ENCODE measurements at places on chromosomes 2 and 18.

- no peak for DNase-seq
These were observed 290.7 kb downstream of the SOX11 start for GRCh38 chr2:5982903-5983265.

GRCh38 chr2:122150524-122151280 lies 395.3 kb downstream of the TSN start:
- DNase-seq, result no peak

DNA sequence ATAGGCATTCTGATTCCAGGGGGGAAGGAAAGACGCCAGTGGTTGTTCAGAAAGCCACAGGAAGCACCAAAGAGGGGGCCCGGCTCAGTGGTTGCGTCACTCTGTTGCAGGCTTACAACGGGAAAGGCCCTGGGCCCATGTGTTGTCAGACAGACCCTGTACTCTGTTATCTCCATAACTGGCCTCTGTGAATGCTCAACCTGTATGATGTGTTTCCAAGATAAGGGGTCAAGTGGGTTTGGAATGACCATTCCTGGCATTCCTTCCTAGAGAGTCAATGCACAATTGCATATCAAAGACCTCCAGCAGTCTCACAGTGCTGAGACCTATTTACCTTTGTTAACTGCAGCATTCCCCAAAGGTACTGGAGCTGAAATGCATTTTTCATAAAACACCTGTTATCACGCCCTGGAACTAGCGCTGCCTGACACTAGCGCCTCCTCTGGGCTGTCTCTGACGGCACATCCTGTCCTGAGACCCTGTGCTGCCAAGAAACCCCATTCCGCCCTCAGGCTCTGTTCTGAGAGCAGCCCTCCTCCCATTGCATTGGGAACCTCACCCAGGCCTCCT lies 13.2 kb upstream of the LRRFIP1 start:
- peak; percentile 84 for DNase-seq

GRCh38 chr2:23595601-23596251 lies 210.7 kb downstream of the KLHL29 start:
- peak; percentile 76 for DNase-seq

GRCh38 chr18:64893349-64893748 lies 744.5 kb upstream of the LINC00305 start:
- no peak for DNase-seq

- no peak for DNase-seq
These were observed 59.2 kb downstream of the TMEM18 start for GRCh38 chr2:618005-618404.

- DNase-seq, result no peak
These were observed 24.5 kb upstream of the MSGN1 start for GRCh38 chr2:17791817-17792130.

DNA sequence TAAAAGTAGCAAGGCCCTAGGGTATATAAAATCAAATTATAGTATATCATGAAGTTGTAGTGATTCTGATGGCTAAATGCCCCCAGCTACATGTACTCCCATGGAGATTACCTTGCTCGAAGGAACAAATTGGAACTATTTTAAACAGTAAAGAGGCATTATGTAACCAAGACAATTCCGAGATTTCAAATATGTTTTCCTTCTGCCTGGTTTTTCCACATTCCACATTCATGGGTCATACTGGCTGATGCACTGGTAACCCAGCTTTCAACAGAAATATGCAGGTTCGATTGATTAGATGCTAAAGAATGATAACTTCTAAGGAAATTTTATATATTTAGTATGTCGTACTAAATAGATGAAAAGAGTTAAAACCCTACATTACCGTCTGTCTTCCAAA lies 62.3 kb upstream of the MGAT4A start:
- DNase-seq, result no peak

DNA sequence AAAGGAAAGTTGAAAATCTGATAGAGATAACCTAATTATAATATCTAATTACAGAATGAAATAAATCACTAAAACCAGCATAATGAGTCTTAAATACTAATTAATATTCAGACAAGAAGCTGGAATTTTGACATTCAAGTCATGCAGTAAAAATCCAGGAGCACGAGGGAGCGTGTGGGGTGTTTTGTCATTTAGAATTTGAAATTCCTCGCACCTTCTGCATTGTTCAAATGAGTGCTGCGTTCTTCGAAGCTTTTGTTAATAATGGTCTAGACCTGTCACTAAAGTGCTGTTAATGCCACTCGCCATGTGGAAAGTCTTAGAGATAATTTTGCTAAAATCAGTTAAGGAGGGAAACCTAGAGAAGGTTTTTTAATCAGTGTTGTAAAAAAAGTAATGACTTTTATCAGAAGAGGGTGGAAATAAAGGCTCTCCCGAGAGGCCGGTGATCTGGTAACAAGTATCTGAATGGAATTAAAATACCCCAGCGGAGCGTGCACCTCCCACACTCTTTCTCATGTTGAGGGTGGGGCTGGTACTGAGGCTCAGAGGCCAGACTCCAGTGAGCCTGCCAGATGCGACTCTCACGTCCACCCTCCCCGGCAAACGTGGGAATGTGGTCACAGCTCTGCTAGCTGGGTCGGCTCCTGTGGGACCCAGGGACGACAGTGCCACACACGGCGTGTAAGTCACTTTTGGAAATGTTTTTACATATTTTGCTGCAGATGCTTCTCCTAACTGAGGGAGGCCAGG lies 69.4 kb upstream of the MYT1L start:
- DNase-seq, result no peak

- no peak for DNase-seq
These were observed 143.8 kb downstream of the SH3BP4 start for GRCh38 chr2:235095569-235095968.

- DNase-seq, result no peak
These were observed 32.3 kb downstream of the EMX1 start for GRCh38 chr2:72949642-72950041.

DNA sequence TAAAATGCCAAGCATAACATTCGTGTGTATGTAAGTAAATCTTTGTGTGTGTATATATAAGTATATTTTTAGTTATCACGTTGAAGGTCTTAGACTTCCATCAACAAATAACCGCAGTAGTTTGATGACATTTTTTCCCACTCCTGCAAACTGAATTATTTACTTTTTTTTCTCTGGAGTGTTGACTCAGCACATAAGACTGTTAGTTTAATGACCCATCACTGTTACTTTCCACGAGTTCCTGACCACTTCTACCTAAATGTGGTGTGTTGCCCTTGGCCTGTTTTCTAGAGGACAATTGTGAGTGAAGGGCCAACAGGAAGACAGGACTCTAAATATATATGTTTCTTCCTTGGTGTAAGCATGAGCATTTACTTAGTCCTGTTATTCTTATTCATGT lies 71.3 kb upstream of the TXNDC2 start:
- DNase-seq, result no peak

GRCh38 chr18:45522371-45522770 lies 92.9 kb upstream of the SLC14A2 start:
- DNase-seq, result no peak

- no peak for DNase-seq
These were observed 10.2 kb downstream of the IAH1 start for GRCh38 chr2:9484533-9484932.

DNA sequence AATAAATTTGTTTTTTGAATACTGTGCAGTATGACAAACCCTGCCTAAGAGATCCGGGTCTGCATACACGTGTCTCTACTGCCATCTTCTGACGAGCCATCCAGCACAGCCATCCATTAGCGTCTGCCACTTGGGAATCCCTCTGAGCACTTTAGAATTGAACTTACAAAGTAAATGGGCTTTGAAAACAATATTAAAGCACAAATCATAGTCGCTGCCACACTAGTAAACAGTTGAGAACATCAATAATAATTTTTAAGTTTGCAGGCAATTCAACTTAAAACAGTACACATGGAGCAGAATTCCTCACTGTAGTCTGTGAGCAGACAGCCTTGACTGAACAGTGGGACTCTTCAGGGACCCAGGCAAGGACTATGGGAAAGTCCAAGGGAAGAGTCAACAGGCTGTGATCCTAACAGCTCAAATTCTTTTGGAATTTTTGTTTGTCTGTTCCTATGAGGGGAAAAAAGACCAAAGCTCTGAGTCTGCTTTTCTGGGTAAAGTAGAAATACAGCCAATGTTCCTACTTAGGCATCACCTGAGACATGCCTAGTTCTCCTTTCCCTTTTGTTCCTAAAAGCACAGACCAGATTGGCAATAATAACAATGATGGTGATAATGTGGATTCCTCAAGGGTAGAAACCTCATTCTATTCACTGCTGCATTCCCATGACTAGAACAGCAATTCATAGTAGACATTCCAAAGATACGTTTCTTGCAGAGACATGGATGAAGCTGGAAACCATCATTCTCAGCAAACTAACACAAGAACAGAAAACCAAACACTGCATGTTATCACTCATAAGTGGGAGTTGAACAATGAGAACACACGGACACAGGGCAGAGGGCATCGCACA lies 92.9 kb downstream of the MREG start:
- DNase-seq, result peak; percentile 34

DNA sequence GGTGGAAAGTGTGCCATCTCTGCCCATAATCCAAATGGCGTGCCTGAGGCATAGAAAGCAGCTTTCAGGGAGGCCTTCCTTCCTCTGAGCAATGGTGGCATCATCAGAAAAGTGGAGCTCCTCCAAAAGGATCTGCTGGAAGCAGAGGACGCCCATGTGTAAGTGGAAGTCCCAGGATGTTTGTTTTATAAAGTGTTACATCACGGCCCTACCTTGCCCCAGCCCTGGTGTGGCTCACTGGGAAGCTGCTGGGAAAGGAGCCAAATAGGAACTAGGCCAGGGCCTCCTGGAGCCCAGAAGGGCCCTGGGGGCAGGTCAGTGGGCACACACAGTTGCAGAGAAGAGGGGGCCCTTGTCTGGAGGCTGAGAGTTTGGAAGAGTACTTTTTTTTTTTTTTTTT lies 4.2 kb upstream of the ODC1 start:
- DNase-seq, result peak; percentile 65

DNA sequence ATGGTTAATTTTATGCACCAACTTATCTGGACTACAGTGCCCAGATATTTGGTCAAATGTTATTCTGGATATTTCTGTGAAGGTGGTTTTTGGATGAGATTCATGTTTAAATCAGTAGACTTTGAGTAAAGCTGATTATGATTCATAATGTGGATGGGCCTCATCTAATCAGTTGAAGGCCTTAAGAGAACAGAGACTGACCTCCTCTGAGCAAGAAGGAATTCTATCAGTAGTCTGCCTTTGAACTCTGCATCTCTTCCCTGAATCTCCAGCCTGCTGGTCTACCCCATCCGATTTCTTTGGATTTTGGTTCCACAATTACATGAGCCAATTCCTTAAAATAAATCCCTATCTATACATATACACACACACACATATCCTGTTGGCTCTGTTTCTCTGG lies 82.8 kb upstream of the MAP4K3 start:
- DNase-seq, result no peak

- DNase-seq, result peak; percentile 66
These were observed 5.6 kb upstream of the NAPG start for GRCh38 chr18:10519999-10520935.

GRCh38 chr2:215652388-215652787 lies 216.5 kb upstream of the FN1 start:
- no peak for DNase-seq

DNA sequence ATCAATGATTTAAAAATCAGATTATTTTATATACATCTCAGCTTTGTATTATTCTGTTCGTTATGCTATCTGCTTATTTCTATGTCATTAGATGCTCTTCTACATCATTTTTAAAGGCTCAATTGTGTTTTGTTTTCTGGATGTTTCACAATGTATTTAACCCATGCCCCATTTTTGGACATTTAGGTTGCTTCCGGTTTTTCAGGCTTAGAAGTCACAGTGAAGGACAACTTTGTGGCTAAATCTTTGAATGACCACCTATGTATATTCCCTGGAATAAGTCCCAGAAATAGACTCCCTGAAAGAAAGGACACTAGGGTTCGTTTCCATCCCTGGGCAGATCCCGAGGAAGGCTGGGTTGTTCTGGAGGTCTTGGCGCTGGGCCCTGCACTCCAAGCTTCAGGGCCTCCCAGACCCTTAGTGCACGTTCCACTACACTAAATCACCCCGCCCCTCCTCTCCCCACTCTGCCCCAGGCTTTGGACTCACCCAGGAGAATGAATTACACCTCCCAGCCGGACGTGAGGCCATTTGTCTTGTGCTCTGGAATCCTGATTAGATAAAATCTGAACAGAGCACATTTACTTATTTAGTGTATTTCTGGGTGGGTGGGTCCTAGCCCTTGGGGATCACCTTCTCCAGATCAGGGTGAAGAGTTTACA lies 188.2 kb downstream of the ZFP36L2 start:
- DNase-seq, result no peak

DNA sequence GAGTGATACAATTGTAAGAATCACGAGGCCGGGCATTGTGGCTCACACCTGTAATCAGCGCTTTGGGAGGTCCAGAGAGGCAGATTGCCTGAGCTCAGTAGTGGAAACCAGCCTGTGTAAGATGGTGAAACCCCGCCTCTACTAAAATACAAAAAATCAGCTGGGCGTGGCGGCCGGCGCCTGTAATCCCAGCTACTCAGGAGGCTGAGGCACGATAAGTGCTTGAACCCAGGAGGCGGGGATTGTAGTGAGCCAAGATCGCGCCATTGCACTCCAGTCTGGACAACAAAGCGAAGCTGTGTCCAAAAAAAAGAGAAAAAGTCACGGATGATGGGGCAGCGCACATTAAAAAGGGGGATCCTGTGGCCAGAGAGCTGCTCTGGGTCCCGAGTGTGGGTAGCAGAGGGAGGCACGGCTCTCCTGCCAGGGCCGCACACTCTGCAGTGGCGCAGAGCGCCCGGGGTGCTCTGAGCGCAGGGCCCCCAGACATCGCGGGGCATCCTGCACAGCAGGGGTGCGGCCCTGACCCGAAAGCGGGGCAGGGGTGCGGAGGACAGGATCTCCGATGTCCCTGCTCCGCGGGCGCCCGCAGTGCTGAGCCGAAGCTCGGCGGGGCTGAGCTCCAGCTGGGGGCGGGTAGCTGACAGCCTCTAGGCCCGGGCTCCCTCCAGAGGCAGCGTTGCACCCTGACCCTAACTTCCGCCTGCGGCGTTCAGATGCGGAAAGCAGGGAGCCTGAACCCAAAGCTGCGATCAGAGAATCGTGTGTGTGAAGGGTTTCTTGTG lies 30.4 kb upstream of the RAB6D start:
- no peak for DNase-seq

DNA sequence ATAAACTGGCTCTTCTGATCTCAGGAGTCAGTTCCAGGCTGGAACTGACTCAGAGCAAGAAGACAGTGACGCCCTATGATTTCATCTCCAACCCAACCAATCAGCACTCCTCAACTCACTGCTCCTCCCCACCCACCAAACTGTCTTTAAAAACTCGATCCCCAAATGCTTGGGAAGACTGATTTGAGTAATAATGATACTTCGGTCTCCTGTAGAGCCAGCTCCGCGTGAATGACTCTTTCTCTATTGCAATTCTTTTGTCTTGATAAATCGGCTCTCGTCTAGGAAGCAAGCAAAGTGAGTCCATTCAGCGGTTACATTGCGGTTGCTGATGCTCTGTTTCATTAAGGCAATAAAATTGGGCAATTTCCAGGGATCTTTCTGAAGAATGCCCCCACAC lies 1025.3 kb upstream of the CNTNAP5 start:
- no peak for DNase-seq

DNA sequence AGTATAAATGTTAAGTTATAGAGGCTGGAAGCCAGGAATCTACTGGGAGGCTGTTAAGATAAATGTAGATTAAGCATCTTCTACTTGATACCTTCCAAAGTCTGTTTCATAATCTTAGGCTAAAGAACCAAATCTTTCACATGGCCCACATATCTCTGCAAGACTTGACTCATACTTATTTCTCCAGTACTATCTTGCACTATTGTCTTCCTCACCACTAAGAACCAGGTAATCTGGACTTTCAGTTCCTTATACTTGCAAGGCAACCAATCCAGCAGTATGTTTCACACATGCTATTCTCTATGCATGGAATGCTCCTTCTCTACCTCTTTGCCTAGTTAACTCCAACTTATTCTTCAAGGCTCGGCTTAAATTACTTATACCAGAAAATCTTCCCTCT lies 62.2 kb downstream of the RBMS1 start:
- no peak for DNase-seq
